AG04449 (cell line): ENCODE measurements at places on chromosomes 5 and 9.

DNA sequence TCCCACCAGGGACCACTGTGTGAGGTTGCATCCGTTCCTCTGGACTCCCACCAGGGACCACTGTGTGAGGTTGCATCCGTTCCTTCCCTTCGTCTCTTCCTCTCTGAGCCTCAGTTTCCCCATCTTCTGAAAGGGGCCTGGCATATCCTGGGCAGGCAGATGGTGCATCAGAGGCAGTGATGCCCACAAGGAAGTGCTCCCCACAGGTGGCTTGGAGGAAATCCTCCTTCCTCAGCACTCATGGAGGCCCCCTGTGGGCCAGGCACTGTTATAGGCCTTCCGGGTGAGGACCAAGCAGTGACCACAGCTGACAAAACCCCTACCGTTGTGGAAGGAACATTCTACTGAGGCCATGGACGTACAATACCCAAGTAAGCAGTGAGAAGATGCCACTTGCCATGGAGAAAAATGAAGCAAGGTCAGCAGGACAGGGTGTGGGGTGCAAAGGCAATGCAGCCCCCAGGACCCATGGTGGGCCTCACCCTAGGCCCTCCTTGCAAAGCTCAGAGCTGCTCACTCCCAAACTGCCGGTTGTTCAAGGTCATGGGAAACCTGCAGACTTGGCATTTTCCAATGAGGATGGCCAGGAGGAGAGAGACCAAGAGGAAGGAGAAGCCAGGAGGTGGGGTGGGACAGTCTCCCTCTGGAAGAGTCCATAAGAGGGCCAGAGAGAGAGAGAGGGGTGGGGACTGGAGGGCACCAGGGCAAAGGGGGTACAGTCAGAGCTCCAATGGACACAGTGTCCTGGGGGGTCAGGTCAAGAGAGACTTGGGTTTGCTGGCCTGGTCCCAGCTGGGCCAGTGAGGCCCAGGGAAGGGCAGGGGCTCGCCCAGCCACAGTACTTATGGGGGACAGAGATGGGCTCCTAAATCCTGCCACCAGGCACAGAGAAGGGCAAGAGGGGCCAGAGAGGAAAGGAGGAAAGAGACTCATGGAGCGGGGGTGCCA, 51.1 kb downstream of the C9orf50 start:
- no peak for DNase-seq

DNA sequence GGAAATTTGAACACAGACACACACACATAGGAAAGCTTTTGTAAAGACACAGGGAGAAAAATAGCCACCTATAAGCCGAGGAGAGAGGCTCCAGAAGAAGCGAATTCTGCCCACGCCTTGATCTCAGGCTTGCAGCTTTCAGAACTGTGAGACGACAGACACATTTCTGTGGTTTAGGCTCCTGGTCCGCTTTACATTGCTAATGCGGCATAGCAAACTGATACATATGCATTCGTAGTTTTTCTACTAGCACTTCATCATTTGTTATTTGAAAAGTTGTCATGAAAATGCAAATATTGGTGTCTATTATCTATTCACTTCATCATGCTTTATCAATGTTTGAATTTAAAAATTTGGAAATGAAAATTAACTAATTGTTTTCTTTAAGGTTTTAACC, 674.9 kb downstream of the SEMA5A start:
- DNase-seq, result no peak

DNA sequence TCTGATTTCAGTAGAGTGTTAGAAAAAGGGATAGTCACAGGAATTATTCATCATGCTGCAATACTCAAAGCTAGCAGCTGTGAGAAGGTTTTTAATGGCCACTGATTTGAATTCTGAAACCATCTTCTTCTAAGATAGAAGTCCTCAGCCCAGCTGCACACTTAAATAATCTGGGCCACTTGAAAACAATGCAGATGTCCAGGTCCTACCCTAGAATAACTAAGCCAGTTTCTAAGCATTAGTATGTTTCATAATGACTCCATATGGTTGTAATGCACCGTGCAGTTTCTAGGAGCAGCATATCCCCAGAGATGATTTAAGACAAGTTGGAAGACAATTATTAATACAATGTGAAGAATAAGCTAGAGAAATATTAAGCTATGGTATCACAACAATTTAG, 159.9 kb upstream of the FBXL17 start:
- DNase-seq, result no peak

DNA sequence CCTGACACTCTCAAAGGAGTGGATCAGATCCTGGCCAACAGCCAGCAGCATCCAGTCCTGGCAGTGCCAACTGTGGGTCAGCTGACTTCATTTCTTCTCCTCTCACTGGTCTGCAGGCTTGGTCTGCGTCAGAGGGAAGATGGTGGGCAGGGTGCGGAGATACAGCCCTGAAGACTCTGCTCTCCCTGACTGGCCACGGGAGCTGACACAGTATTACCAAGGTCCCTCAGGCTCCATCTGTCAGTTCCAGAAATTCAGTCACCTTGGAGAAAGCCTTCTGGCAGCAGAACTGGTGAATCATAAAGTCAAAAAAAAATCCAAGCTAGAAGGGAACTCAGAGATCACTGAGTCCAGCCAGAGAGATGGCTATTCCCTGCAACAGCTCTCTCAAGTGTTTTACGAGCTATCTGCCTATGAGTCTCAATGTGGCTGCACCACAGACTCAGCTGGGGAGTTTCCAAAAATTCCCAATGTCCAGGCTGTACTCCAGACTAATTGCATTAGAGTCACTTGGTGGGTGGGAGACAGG, 27.9 kb downstream of the C1QTNF2 start:
- DNase-seq, result peak; percentile 12

GRCh38 chr5:4511996-4512656, 628.0 kb upstream of the ADAMTS16 start:
- DNase-seq, result no peak

DNA sequence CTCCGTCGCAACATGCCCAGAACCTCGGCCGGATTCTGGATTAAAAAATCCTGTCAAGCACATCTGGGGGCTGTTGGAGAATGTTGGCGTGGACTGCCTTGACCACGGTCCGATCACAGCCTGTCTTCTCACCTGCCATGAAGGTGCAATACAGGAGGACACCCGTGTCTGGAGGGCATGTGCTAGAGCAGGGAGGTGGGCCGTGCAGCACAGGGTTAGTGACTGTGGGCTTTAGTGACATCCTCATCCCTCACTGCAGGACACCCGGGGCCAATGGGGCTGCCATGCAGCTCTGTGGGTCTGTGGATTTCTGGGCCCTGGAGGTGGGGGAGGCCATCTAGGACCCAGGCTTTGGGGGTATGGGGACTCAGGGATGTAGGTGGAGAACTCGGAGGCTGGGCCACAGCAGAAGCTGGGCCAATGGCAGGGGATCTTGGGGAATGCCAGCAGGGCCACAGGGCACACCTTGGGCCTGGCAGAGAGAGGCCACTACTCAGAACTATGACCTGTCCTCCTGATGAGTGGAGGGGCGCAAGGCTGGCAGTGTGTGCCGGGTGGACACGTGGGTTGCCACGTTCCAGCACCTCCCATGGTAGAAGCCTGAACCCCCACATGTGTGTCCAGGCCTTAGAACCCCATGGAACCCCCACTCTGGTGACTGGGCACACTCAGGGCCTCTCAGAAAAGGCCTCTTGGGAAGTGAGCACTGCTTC, 23.3 kb downstream of the ZDHHC11B start:
- DNase-seq, result no peak

GRCh38 chr5:74621492-74621891, 19.0 kb downstream of the ENC1 start:
- no peak for DNase-seq

DNA sequence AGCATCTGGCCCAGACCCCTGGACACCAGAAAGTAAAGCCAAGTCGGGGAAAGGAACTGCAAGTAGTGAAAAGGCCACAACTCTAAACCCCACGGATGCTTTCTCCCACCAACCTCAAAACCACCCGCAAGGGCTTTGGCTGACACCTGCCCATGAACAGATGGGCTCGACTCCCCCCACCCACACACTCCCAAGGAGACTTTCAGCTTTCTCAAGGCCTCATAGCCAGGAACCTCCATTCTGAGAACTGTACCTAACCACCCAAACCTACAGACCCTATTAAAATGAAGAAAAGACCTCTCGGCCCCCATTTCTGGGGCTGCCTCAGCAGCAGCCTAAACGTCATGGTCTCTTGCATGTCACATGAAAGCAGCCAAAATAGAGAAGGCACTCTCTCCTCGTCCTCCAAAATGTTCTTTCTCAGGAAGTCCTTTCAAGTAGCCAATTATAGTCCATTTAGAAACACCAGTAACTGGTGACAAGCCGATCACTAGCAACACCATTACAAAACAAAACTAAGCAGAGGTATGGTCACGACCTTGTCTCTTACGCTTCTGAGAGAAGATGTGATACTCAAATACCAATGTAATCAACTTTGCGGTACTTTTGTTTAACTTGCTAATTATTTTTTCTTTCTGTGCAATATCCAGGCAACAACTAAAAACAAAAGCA, 2.9 kb downstream of the B4GALT1 start:
- DNase-seq, result no peak

GRCh38 chr9:105531530-105531929, 26.4 kb upstream of the FKTN start:
- no peak for DNase-seq

- DNase-seq, result no peak
Measured at GRCh38 chr5:67030289-67031056, 166.1 kb downstream of the CD180 start.

GRCh38 chr9:81686614-81687520, 2.5 kb downstream of the TLE1 start:
- no peak for DNase-seq

DNA sequence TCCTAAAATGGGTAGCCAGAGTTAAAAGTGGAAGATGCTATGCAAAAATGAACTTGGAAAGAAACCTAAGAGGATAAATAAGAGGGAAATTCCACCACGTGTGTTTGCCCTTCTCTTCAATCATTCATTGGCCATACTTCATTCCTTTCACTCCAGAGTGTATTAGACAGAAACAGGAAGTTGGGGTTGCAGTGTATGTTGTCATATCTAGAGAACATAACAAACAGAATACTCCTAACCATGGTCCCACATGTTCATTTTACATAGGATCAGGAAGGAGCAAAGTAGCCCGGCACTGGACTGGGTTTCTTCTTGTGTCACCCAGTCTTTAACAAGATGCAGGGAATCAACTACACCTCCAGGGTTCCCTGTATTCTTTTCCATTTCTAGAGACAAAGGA, 7.6 kb upstream of the GPBP1 start:
- no peak for DNase-seq

DNA sequence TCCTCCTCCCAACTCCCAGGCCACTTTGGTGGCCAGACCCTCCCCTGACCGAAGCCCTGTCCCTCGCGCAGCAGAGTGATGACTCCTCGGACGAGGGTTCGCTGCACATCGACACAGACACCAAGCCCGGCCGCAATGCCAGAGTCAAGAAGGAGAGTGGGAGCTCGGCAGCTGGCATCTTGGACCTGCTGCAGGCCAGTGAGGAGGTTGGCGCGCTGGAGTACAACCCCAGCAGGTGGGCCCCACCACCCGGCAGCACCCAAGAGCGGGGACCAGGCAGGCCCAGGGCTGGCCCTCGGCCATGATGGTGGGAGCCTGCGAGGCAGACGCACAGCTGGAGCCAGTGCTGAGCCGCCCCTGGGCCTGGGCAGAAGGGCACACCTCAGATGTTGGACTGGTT, 90.6 kb downstream of the PHF2 start:
- DNase-seq, result no peak

- no peak for DNase-seq
Measured at GRCh38 chr5:159337016-159337955, 7.0 kb upstream of the IL12B start.

DNA sequence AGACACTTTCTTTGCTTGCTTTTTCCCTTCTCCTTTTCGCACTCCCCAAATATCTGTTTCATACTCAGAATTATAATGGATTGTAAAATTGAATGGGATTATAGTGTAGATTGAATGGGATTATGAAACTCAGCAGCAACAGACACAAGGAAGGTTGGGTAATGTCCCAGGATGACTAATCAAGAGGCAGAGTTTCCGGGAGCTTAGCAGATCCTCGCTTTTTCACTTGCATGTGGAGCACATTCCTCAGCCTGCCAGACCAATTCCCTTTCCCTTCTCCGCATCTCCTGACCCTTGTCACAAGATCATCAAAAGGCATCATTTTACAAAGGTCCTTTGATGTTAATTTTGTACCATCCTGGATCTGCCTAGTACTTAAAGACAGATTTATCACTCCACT, 55.1 kb upstream of the SLC1A1 start:
- DNase-seq, result no peak

DNA sequence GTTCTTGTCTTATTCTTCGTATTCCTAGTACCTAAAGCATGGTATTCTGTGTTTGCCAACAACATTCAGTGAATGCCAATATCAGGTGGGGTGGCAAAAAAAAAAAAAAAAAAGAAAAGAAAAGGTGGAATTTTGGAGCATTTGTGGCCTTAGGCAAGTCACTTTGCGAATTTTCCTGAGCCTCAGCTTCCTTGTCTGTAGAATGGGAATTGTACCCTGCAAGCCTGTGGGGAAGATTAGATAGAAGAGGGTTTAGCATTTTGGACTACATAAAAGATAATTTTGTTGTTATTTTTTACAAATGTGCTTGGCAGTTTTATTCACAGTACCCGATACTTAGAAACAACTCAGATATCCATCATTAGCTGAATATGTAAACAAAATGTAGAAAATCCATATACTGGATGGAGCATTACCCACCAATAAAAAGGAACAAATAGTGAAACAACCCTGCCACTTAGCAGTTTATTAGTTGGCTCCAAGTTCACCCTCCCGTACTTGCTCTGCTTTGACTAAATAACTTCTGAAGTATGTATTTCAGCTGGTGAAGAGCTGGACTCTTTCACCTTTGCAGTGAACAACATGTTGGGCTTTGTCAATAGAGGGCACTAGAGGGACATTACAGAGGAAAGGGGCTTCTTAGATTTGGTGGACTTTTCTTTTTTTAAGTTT, 13.6 kb downstream of the UBE2D2 start:
- no peak for DNase-seq

GRCh38 chr5:181043285-181044092, 3.4 kb downstream of the BTNL9 start:
- DNase-seq, result no peak

DNA sequence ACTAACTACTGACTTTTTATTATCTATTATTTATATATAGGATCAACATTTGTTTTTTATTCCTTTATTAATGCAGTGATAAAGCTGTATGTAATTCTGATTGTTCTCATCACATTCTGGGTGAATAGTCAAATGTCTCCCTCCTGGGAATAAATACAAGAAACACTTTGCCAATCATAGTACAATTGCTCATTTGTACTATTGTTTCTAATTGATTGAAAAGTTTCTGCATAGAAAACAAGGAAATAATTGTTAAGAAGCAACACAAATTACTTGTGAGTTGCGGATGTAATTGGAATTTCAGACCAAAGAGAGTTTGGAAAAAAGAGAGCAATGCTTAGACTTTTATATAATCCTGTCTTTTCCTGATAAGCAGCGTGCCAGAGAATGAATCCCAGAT, 1013.9 kb downstream of the EFNA5 start:
- DNase-seq, result no peak

- no peak for DNase-seq
Measured at GRCh38 chr9:81826517-81826906, 101.7 kb upstream of the SPATA31D4 start.

- no peak for DNase-seq
Measured at GRCh38 chr9:71459082-71459481, 309.2 kb downstream of the CEMIP2 start.

GRCh38 chr9:128249908-128250838, 25.6 kb downstream of the GOLGA2 start:
- DNase-seq, result no peak
